Peyer's patch (tissue), 4 donors: ENCODE measurements at places on chromosomes 16 and 17. TPM values are rescaled to one million over a fixed set of nuclear protein-coding genes. Genes with fewer than 3 reads are reported as not detected.
A peak's percentile ranks its signal among the peaks of the same experiment; 100 is the strongest.

- H3K36me3 ChIP-seq, result no peaks in the 10 kb centered on the region
- peak overlapping the region; percentile 39 for H3K27ac ChIP-seq
- H3K4me3 ChIP-seq, result no peak overlapping the region
- no peak for DNase-seq
- H3K27me3 ChIP-seq, result no peaks in the 10 kb centered on the region
Measured at GRCh38 chr16:31148281-31148728, 1.6 kb downstream of the PRSS36 start.

GRCh38 chr16:11554053-11554452 is 32.7 kb downstream of the LITAF start:
- no peaks in the 10 kb centered on the region for H3K27me3 ChIP-seq
- DNase-seq, result no peak
- no peak overlapping the region for H3K27ac ChIP-seq
- peaks cover 20% of the 10 kb centered on the region for H3K4me1 ChIP-seq
- peaks cover 48% of the 10 kb centered on the region for H3K36me3 ChIP-seq

Gene SDK2
- total RNA-seq, result 0.57 TPM

GRCh38 chr16:57066625-57067024 is 25.8 kb upstream of the CPNE2 start:
- peaks cover 11% of the 10 kb centered on the region for H3K36me3 ChIP-seq
- no peaks in the 10 kb centered on the region for H3K27me3 ChIP-seq
- H3K4me1 ChIP-seq, result no peaks in the 10 kb centered on the region
- DNase-seq, result no peak
- H3K27ac ChIP-seq, result no peak overlapping the region

DNA sequence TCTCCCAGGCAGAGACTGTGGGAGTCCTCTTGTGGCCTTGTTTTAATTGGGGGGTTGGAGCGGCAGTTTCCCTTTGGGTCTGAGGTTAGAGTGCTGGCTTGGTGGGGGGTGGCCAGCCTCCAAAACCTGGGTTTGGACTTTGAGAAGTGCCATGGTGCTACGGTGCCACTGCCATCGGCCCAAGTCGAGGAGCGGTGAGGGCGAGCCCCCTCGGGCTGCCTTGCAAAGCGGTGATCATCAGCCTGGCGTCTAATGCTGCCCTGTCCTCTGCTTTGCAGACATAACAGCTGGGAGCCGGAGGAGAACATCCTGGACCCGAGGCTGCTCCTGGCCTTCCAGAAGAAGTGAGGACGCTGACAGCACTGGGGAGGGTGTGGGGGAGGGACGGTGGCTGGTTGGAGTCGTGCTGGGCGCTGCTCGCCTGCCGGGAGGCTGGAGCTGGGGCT is 1.2 kb downstream of the CBX2 start:
- H3K27me3 ChIP-seq, result peaks cover 35% of the 10 kb centered on the region
- peak overlapping the region; percentile 79 for H3K4me3 ChIP-seq
- DNase-seq, result no peak
- no peak overlapping the region for H3K27ac ChIP-seq
- no peaks in the 10 kb centered on the region for H3K36me3 ChIP-seq

- no peak for DNase-seq
- no peak overlapping the region for H3K27ac ChIP-seq
- no peaks in the 10 kb centered on the region for H3K27me3 ChIP-seq
- H3K4me3 ChIP-seq, result no peak overlapping the region
Measured at GRCh38 chr16:17160285-17160853, 310.4 kb downstream of the XYLT1 start.

GRCh38 chr16:87474566-87474996 is 18.2 kb downstream of the ZCCHC14 start:
- DNase-seq, result no peak
- no peaks in the 10 kb centered on the region for H3K27me3 ChIP-seq
- no peak overlapping the region for H3K4me3 ChIP-seq
- peaks cover 57% of the 10 kb centered on the region for H3K4me1 ChIP-seq

Gene CRHR1
- total RNA-seq, result not detected

Gene ZNF652
- total RNA-seq, result 37.3 TPM

Gene CAPNS2
- 5.8 TPM for total RNA-seq

DNA sequence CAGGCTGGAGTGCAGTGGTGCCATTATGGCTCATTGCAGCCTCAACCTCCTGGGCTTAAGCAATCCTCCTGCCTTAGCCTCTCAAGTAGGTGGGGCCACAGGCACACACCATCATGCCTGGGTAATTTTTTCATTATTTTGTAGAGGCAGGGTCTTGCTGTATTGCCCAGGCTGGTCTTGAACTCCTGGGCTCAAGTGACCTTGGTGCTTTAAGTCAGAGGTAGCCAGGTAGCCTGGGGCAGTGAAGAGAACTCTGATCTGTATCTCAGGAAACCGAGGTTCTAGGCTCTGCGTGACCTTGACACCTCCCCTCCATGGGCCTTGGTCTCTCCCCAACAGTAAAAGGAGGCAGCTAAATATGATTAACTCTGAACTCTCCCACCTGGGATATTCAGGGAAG is 3.4 kb downstream of the CTF1 start:
- no peak overlapping the region for H3K27ac ChIP-seq
- no peaks in the 10 kb centered on the region for H3K27me3 ChIP-seq
- H3K36me3 ChIP-seq, result no peaks in the 10 kb centered on the region
- H3K4me3 ChIP-seq, result no peak overlapping the region
- no peaks in the 10 kb centered on the region for H3K4me1 ChIP-seq
- no peak for DNase-seq

Gene TTLL6
- 7.5 TPM for total RNA-seq

- H3K27me3 ChIP-seq, result no peaks in the 10 kb centered on the region
- no peak overlapping the region for H3K27ac ChIP-seq
- H3K4me1 ChIP-seq, result no peaks in the 10 kb centered on the region
- no peak for DNase-seq
- H3K36me3 ChIP-seq, result no peaks in the 10 kb centered on the region
Measured at GRCh38 chr16:7745276-7745675, 412.6 kb downstream of the RBFOX1 start.

DNA sequence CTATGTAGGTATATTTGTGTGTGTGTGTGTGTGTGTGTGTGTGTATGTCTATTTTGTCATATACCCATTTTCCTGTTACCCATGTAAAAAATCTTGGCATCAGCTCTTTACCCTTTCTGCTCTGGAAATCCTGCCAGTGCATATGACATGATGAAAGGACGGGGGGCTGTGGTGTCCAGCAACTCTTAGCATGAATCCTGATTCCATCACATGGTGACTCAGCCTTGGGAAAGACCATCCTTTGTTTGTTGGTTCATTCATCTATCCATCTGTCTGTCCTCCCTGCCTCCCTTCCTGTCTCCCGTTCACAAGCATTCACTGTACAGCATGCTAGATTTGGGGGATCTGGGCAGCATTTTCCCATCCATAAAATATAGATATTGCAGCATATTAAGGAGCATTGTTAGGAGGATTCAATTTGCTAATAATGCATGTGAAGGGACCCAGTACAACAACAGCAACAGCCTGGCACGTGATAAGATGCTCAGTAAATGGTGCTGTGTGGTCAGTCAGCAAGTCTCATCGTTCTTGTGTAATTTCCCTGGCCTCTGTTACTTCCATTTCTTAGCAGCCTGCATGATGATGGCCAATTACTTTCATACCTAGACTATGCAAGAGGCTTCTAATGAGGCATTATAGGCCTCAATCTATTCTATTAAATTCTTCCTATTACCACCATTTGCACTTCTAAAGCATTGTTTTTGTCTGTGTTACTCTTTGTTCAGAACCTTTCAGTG is 191.0 kb downstream of the PRKCA start:
- no peak overlapping the region for H3K27ac ChIP-seq
- H3K4me3 ChIP-seq, result no peak overlapping the region
- no peak for DNase-seq
- H3K27me3 ChIP-seq, result no peaks in the 10 kb centered on the region
- H3K36me3 ChIP-seq, result no peaks in the 10 kb centered on the region

Gene CCL3
- total RNA-seq, result not detected

Gene ST6GALNAC2
- total RNA-seq, result 0.94 TPM

Gene TMEM88
- total RNA-seq, result 29.7 TPM

Gene COPZ2
- total RNA-seq, result 2.2 TPM

Gene PLSCR3
- total RNA-seq, result 11.5 TPM

Gene PGAP6
- total RNA-seq, result 179 TPM

DNA sequence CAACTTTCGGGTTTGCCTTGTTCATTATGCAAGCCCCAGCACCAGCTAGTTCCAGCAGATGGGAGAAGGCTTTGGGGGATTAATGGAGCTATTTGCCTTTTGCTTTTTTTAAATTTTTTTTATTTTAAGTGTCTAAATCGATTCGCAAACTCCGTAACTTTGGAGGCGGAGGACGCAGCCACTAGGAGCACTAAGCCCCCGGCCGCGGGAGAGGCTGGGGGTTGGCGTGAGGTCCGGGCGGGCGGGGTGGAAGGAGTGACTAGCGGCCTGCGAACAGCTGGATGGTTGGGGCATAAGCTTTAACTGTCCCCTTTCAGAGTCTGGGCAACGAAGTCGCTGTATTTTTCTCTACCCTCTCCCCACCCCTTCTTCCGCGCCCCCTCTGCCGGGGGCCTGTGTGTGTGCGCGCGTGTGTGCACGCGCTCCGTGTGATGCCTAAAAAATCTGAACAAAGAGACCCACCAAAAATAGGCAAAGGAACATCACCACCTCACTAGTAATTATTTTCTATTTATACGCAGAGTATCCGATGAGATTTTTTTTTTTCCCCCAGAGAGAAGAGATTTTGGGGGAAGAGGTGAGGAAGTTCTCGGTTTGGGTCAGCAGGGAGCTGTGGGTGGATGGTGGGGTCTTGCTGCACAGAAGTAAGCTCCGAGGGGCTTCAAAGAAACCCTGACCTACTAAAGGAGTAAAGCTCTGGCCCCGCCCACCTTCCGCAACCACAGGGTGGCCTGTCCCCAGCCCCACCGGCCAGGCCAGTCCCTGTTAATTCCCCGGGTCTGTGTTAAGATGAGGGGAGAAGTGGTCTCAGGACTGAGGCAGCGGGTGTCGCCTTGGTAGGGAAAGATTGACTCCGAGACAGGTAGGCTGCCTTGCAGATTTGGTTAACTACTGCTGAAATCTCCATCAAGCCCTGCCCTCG is 2.3 kb downstream of the SHISA9 start:
- no peak overlapping the region for H3K4me3 ChIP-seq
- no peaks in the 10 kb centered on the region for H3K4me1 ChIP-seq
- DNase-seq, result no peak
- H3K27ac ChIP-seq, result no peak overlapping the region

DNA sequence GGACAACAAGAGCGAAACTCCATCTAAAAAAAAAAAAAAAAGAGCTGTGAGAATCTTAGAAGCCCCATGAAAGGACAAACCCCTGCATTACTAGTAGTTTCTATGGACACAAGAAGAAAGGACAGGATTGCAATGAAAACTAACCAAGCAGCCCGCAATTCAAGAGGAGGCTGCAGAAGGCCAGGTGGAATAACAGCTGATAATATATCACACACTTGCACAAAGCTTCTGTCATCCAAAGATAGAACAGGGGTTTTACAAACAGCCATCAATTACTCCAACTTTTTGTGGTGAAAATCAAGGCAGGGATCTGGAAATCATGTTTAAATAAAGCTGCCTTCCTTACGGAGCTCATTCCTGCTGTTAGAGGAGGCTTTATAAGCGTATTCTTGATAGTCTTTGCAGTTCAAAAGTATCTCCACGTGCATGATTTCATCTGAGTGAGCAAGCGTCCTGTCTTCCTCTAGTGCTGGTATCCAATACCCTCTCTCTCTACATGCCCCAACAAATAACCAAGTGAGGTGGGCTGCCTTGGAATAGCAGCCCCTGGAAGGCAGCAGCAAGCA is 23.1 kb upstream of the TMEM94 start:
- no peaks in the 10 kb centered on the region for H3K4me1 ChIP-seq
- no peak overlapping the region for H3K27ac ChIP-seq

DNA sequence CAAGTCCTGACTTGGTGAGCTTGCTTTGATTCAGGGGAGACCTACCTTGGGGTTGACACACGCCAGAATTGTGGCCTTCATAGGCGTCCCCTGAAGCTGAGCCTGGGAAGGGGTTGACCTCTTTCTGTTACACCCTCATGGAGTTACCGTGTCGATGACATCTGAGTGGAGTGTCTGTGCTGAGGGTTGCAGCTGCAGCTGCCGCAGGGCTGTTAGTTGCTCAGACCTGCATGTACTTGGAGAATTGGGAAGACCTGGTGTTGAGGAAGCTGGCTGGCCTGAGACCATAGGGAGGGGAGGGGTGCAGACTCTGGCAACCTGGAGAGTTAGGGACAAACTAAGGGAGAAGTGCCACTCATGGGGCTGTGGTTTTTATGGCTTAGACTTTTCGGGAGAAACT is 9.6 kb downstream of the GSE1 start:
- no peak for DNase-seq
- H3K4me1 ChIP-seq, result peaks cover under 1% of the 10 kb centered on the region
- H3K27ac ChIP-seq, result no peak overlapping the region
- no peaks in the 10 kb centered on the region for H3K27me3 ChIP-seq
- no peaks in the 10 kb centered on the region for H3K36me3 ChIP-seq

DNA sequence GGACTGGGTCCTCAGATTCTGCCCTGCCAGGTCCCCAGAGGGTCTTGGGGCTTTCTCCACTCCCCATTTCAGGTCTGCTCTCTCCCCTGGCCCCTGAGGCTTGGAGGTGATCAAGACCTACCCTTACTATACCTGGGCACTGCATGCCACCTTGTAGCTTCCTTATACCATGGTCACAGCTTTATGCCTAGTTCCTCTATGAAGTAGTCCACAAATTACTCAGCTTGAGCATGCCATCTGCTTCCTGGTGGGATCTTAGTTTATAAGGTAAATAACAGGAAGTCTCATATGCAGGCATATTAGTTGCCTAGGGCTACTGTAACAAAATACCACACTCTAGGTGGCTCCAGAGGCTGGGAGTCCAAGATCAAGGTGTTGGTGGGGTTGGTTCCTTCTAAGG is 11.0 kb upstream of the PMFBP1 start:
- no peak overlapping the region for H3K4me3 ChIP-seq
- no peaks in the 10 kb centered on the region for H3K36me3 ChIP-seq
- DNase-seq, result no peak
- H3K27ac ChIP-seq, result no peak overlapping the region

DNA sequence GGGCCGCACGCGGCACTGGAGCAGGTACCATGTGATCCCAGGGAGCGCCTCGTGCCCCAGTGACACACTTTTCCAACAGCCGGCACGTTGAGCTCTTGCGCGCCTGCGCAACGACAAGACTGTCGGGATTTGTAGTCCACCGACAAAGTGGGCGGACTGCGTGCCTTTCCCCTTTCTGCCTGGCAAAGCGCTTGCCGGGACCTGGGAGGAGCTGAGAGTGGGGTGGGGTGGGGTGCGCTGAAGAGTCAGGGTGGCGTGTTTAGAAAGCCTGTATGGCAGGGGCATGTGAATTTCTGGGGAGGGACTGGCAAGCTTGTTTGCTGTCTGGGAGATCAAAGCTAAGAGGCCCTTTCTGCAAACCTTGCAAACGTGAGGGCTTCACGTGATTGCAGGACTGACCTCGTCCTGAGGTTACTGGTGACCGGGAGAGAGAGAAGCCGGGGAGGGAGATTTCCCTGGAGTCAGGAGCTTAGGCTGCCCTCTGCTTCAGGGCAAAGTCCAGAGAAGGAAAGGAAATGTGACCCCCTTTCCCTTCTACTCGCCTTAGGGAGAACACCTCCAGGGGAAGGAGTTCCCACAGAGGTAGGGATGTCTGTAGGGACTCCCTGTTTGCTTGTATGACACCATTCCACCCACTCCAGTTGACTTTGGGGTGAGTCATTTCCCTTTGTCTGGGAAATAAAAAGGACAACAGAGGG is 429 bp upstream of the NR1D1 start:
- H3K27me3 ChIP-seq, result no peaks in the 10 kb centered on the region
- peaks cover 18% of the 10 kb centered on the region for H3K36me3 ChIP-seq
- H3K4me3 ChIP-seq, result peak overlapping the region; percentile 64
- H3K27ac ChIP-seq, result peak overlapping the region; percentile 98
- peaks cover 38% of the 10 kb centered on the region for H3K4me1 ChIP-seq
- peak; percentile 91 for DNase-seq

Gene SERPINF2
- total RNA-seq, result 6.6 TPM

- H3K36me3 ChIP-seq, result no peaks in the 10 kb centered on the region
- H3K4me3 ChIP-seq, result no peak overlapping the region
- DNase-seq, result no peak
- no peaks in the 10 kb centered on the region for H3K4me1 ChIP-seq
- no peaks in the 10 kb centered on the region for H3K27me3 ChIP-seq
- H3K27ac ChIP-seq, result no peak overlapping the region
Measured at GRCh38 chr16:29756654-29757053, 10.9 kb upstream of the C16orf54 start.
